ENCODE measurements at places on chromosomes 1 and 21. TPM values are rescaled to one million over a fixed set of nuclear protein-coding genes. Genes with fewer than 3 reads are reported as not detected.

The GSTM3 gene
- 34.4 TPM for polyA plus RNA-seq

- no peak for DNase-seq
Measured at GRCh38 chr21:42154237-42155044, 64.5 kb upstream of the ABCG1 start.

GRCh38 chr1:62529227-62529626, 68.1 kb upstream of the ANGPTL3 start:
- no peak for DNase-seq

DNA sequence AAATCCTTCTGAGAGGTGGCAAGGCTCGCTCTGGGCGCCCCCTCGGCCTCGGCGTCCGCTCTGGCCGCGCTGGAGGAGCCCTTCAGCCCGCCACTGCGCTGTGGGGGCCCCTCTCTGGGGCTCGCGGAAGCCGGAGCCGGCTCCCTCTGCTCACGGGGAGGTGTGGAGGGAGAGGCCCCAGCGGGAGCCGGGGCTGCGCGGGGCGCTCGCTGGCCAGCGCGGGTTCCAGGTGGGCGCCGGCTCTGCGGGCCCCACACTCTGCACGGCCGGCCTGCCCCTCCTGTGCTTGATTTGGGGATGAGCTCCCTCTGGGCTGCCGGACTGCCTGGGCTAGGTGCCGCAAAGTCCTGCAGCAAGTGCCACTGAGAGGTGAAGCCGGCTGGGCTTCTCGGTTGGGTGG, 1260.7 kb upstream of the PRMT6 start:
- DNase-seq: no peak
